Fibroblast of lung (primary cell): ENCODE measurements at places on chromosomes 5 and 9. TPM values are rescaled to one million over a fixed set of nuclear protein-coding genes. Genes with fewer than 3 reads are reported as not detected.

- no peaks in the 10 kb centered on the region for H3K27me3 ChIP-seq
- H3K36me3 ChIP-seq = no peaks in the 10 kb centered on the region
- peak overlapping the region; percentile 49 for H3K4me3 ChIP-seq
- no peak for DNase-seq
- H3K4me1 ChIP-seq = peaks cover 2% of the 10 kb centered on the region
- H3K27ac ChIP-seq = no peak overlapping the region
These were observed 12.9 kb upstream of the SLC34A1 start for GRCh38 chr5:177371120-177372033.

The CD14 gene
- 4.1 and 10.9 TPM in 2 replicates for total RNA-seq

DNA sequence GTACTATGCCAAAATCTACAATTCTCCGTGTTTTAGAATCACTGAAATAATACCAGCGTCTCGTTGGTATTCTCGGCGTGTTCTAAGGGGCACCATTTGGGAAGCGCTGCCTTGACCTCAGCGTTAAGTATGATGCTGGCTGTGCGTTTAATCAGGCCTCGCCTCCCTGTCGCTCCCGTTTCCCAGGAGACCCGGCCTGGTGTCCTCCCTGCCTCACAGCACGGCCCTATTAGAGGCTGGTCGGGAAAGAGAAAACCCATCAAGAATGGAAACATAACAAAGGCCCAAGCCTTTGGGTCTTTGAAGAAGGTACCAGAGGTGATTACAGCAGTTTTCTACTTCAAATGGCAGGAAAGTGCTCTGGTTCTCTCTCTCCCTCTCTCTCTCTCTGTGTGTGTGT, 30.0 kb downstream of the GFPT2 start:
- no peak overlapping the region for H3K27ac ChIP-seq
- DNase-seq = no peak
- no peaks in the 10 kb centered on the region for H3K4me1 ChIP-seq
- no peak overlapping the region for H3K4me3 ChIP-seq
- H3K36me3 ChIP-seq = no peaks in the 10 kb centered on the region
- no peaks in the 10 kb centered on the region for H3K27me3 ChIP-seq

DNA sequence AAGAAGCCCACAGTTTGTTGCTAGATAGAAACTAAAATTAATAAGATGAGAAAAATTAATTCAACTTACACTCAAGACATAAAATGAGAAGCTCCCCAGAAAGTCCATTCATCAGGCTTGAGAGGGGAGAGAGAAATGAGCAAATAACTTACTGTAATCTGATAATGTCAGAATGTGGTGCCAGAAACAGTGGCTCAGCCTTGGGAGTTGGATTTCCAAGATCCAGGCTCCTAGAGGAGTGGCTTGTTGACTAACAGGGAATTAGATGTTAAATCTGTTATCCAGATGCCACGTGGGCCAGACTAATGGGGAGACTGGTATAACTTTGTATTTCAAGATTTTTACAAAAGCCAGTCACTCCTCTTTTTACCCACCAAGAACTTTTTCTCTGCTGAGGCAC, 458.2 kb downstream of the GADD45G start:
- H3K27me3 ChIP-seq = no peaks in the 10 kb centered on the region
- no peaks in the 10 kb centered on the region for H3K36me3 ChIP-seq

DNA sequence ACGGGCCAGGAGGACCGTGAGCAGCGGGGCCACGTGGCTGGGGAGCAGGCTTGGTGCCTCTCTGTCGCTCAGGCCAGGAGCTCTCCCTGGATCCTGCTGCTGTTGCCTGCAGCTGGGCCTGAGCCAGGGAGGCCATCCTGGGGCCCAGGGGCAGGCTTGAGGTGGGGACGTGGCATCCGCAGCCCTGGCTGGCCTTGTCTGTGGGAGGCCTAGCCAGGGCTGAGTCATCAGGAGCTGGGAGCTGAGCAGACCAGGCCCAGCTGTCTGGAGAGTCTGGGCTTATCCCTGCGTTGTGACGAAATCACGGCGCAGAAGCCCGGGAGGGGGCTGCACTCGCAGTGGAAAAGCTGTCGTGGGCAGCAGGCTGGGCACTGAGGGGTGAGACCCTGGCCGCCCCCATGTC, 138.8 kb upstream of the COL5A1 start:
- peaks cover 6% of the 10 kb centered on the region for H3K27me3 ChIP-seq
- DNase-seq = peak; percentile 99
- H3K4me1 ChIP-seq = peaks cover 12% of the 10 kb centered on the region

The SLC2A6 gene
- total RNA-seq = 5.6 and 9.1 TPM in 2 replicates

The WNK2 gene
- total RNA-seq = under 0.01 TPM in 1 of 2 replicates, not detected in the other

- H3K36me3 ChIP-seq = no peaks in the 10 kb centered on the region
- H3K27ac ChIP-seq = no peak overlapping the region
- DNase-seq = no peak
These were observed 140.9 kb upstream of the DMRT1 start for GRCh38 chr9:700365-701282.

DNA sequence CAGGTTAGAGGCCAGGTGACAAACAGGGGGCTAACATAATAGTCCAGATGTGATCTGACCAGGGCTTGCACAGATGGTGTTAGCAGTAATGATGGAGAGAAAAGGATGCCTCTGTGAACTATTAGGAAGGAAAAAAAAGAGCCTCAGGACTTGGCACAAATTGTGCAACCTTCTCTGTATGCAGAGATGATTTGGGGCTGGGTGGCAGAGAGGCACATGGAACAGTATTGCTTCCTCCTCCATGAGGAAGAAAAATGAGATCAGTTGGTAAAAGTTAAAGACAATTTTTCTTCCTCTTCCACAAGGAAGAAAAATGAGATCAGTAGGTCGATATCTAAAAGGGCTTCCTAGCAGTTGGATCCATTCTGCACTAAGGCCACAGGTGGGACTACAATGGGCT, 13.9 kb upstream of the ANXA6 start:
- DNase-seq = no peak
- H3K27ac ChIP-seq = no peak overlapping the region
- H3K4me3 ChIP-seq = no peak overlapping the region
- H3K4me1 ChIP-seq = no peaks in the 10 kb centered on the region

DNA sequence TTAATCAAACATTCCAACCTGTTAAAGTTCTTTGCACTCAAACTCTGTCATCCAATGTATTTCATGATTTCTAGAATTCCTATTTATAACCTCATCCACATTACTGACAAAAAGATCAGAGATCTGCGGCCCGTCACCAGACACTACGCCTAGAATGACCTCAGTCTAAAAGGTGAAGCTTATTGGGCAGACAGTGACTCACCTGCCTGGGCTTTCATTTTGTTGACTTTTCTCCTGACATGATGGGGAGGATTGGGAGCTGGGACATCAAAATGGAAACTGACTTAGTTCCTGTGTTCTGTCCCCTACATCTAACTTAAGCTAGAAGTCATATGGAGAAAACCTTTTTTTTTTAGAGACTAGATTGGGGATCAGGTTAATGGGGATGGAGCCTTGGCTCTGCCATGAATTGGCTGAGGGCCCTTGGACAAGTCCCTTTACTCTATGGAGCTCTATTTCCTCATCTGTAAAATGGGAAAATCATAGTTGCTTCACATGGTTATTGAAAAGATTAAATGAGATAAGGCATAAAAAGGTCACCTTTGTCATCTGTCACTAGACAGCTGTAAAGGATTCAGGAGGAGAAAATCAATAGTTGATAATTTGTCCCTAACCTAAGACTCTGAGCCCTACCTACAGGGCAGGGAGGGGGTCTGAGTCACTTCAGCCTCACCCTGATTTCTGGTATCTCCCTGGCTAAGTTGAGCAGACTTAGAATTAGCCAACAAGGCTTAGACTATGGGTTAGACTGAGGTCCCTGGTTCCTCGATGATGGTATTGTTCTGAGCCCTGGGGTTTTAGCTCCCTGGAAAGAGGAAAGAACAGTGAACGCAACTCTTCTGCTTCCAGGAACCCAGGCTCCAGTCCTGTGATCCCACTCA, 224.8 kb upstream of the TBC1D2 start:
- no peak overlapping the region for H3K27ac ChIP-seq
- H3K36me3 ChIP-seq = no peaks in the 10 kb centered on the region
- H3K27me3 ChIP-seq = no peaks in the 10 kb centered on the region
- no peak overlapping the region for H3K4me3 ChIP-seq
- DNase-seq = no peak
